ENCODE measurements at places on chromosomes 5 and 9. TPM values are rescaled to one million over a fixed set of nuclear protein-coding genes. Genes with fewer than 3 reads are reported as not detected.

GRCh38 chr5:149849966-149850910, 94.4 kb downstream of the PDE6A start:
- no peak for DNase-seq

GRCh38 chr5:87572090-87572489, 159.4 kb upstream of the CCNH start:
- DNase-seq: no peak

DNA sequence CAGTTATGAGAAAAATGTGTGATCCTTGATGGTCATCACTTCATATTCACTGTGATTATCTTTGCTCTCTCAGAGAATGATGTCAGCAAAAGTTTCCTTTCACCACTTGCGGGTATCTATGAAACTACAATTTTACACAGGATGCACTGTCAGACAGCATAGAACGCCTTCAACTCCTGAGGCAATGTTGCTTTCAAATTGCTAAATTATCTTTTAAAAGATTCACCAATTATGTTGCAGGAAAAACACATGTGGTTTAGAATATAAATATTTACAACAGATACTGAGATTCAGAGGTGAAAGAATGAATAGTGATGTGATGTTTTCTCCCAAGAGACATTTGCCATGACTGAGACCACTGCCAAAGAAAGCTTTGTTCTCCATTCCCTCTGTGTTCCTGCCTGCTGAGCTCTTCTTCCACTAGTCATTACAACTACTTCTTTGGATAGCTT, 879.8 kb upstream of the DMAC1 start:
- no peak for DNase-seq

- DNase-seq: no peak
Observed at GRCh38 chr5:129447968-129448367, 12.1 kb upstream of the ADAMTS19 start.

DNA sequence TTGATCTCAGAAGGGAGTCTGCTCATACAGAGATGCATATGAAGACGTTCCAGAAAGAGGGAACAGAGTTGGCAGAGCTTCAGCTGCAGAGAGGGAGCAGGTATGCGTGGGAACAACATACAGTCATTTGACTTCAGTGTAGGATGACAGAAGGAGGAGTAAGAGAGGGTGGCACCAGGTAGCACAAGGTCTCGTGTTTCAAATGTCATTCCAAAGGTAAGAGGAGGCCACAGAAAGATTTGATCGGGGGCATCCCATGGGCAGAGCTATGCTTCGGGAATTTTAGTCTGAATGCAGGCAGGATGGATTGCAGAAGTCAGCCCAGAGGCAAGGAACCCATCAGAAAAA, 367.1 kb downstream of the CDK5RAP2 start:
- no peak for DNase-seq

GRCh38 chr9:24552526-24553182, 7.0 kb upstream of the IZUMO3 start:
- no peak for DNase-seq

- DNase-seq: no peak
Observed at GRCh38 chr5:33032271-33033070, 321.4 kb downstream of the NPR3 start.

GRCh38 chr5:136674178-136674577, 308.8 kb upstream of the TRPC7 start:
- DNase-seq: no peak

DNA sequence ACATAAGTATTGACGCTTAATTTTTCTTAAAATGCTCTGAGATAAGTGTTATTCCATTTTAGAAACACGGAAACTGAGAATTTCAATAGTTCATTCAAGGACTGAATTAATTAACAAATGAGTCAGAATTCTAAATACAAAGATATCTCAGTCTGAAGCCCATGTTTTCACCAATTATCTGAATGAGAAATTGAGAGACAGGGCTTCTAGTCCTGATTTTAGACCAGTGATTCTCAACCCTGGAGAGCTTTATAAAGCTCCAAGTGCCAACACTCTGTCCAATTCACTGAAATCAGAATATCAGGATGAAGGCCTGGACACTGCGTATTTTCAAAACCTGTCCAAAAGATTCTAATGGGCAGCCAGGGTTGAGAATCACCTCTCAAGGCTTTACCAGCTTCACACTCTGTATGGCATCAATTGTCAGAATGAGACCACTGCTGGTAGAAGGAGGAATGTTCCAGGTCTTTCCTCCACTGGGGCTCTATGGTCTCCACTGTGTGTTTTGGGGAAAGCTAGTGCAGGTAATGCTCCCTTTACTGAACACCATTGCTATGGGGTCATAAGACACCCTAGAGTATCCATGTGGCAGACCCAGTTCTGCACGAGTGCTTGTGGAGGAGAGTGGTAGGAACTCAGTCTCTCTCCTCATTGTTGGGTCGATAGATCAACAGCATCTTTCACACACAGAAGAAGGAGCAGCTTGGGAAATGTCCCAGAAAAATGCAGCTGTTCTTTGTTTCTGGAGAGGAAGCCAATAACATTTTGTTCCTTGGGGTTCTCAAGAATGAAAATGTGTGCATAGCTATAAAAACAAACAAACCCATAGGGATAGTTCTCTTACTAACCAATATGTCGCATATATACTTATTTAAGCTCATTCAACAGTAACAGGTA, 99.7 kb upstream of the OSMR start:
- DNase-seq: no peak

GRCh38 chr5:77946381-77947040, 170.4 kb upstream of the TBCA start:
- no peak for DNase-seq

- no peak for DNase-seq
Observed at GRCh38 chr5:99004960-99005359, 76.2 kb upstream of the CHD1 start.

DNA sequence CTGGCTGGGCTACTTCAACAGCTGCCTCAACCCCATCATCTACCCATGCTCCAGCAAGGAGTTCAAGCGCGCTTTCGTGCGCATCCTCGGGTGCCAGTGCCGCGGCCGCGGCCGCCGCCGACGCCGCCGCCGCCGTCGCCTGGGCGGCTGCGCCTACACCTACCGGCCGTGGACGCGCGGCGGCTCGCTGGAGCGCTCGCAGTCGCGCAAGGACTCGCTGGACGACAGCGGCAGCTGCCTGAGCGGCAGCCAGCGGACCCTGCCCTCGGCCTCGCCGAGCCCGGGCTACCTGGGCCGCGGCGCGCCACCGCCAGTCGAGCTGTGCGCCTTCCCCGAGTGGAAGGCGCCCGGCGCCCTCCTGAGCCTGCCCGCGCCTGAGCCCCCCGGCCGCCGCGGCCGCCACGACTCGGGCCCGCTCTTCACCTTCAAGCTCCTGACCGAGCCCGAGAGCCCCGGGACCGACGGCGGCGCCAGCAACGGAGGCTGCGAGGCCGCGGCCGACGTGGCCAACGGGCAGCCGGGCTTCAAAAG, 36.9 kb upstream of the TTC1 start:
- DNase-seq: no peak

- no peak for DNase-seq
Observed at GRCh38 chr5:130331332-130331731, 427.1 kb downstream of the CHSY3 start.

GRCh38 chr9:30575691-30576090, 1808.8 kb upstream of the ACO1 start:
- no peak for DNase-seq

DNA sequence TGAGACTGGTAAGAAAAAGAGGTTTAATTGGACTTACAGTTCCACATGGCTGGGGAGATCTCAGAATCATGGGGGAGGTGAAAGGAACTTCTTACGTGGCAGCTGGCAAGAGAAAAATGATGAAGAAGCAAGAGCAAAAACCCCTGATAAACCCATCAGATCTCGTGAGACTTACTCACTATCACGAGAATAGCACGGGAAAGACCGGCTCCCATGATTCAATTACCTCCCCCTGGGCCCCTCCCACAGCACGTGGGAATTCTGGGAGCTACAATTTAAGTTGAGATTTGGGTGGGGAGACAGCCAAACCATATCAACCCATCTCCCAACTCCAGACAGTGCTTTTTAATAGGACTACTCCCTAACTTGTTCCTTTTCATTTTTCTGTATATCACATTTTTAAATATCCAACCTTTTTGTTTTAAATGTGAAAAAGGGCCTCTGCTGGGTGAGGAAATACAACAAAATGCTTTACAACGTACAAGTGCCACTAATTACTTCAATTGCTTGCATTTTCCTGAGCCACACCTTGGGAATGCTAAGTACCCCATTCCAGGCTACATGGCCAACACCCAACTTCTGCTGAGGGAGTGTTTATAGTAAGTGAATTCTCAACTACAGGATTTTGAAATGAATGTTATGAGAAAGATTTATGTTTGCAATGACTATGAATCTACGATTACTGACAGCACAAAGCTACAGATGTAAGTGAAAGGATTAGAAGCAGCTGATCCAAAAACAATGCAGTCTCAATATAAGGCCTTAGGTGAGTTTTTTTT, 294.1 kb upstream of the CD180 start:
- no peak for DNase-seq

DNA sequence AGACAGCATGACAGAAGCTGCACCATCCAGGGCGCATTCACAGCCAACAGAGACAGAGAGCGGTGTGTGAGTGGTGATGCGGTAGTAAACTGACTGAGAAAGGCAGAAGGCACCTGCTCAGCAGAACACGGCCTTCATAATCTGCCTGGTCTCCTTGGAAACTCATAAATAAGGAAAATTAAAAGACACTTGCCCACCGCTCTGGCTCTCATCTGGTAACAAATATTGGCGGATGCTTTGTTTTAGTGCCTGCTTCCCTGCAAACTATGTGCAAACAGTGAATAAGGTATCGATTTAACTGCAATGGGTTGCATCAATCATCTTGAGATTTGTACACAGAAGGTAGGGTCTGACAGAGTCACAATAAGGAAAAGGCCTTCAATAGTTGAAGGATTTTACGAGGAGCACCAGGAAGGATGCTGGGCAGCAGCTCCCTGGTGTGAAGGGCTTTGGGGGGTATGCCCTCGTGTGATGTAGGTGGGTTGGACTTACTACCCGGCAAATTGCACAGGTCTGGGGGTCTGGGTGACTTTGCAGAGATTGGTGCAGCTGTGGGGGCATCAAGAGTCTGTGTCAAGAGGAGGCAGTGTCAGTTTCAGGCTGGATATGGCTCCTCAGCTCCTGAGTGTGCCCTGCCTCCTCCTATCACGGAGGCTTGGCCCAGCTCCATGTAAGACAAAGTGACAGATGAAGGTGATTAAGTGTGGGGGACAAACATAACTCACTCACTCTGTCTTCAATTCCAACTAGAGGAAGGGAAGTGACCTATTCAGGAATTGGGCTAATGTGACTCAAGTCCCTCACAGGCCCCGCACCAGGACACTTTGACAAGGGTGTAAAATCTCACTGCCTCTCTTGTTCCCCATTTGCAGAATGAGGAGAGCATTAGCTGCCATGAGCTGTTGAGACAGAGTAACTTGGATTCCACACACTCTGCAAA, 166.7 kb downstream of the ICE1 start:
- no peak for DNase-seq

- peak; percentile 88 for DNase-seq
Observed at GRCh38 chr5:172733131-172733973, 37.6 kb downstream of the DUSP1 start.

- no peak for DNase-seq
Observed at GRCh38 chr5:136194576-136194975, 1.6 kb upstream of the SMIM32 start.

- DNase-seq: no peak
Observed at GRCh38 chr5:7714119-7714518, 136.8 kb downstream of the CFAP90 start.

DNA sequence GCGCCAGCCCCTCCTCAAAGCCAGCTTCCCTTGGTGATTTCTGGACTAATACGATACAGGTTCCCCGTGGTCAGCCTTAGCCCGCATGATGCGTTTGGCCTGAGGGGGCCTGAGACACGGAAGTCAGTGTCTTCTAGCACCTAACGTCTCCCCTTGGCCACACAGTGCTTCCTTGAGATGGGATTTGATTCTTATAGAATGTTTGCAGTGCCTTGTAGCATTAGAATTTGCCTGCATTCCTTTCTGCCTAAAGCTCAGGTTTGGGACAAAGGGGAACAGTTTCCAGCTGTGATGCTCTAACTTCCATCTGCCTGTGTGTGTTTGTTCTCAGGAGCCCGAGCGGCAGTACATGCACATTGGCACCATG, 34.4 kb downstream of the CFAP90 start:
- no peak for DNase-seq

DNA sequence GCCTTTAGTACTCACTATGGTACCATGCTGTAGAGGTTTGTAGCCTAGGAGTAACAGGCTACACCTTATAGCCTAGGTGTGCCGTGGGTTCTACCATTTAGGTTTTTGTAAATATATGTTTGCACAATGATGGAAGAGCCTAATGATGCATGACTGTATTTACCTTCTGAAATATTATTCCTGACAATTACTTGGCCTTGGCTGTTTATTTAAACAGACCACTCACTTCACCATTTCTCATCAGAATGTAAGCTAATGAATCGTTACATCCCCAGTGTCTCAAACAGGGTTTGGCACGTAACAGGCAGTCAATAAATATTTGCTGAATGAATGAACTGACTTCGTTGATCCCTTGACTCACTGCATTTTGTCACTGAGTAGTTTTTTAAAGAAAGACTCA, 93.1 kb downstream of the MED27 start:
- DNase-seq: no peak

- no peak for DNase-seq
Observed at GRCh38 chr9:7366121-7366520, 433.5 kb downstream of the DMAC1 start.

DNA sequence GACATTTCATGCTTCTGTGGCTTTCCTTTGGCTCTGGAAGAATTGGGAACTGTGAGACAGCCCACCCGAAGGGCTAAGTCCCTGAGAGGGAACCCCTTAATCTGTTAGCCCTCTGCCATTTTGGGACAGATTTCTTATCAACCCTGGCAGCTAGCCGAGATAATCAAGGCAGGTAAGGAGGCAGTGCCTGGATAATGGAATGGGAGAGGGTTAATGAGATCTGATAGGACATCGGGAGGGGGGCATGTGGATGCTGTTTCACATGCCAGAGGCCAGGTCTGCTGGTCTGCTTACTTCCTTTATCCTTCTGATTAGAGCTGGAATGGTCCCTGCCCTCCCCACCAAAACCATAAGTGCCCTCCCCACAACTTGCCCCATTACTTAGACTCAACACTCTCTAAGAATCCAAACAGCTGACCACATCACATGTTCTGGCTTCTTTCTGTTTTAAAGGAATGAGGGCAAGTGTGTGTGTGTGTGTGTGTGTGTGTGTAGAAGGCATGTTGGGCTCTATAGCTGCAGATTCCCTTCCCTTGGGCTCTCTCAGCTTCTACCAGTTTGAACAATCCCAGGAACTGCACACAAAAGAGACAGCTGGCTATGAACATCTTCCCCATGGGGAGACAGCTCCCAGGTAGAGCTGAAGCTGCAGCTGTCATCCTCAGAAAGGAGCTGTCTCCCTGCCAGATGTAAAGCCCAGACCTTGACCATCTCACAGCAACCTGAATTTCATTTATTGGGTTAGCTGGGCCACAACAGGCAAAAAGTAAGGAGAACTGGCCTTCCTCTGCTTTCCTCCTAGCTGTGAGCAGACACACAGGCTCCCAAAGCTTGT, 221.3 kb downstream of the PIK3R1 start:
- DNase-seq: no peak

- DNase-seq: no peak
Observed at GRCh38 chr5:54080831-54081230, 229.5 kb downstream of the ARL15 start.

The CYLC2 gene
- total RNA-seq: not detected

The PCDHGB7 gene
- 11.7 TPM for total RNA-seq

The MCIDAS gene
- 2.7 TPM for total RNA-seq

The MARVELD2 gene
- 32.4 TPM for total RNA-seq

The CLTA gene
- 170 TPM for total RNA-seq

The BSPRY gene
- total RNA-seq: 10.2 TPM

The SLC23A1 gene
- 0.65 TPM for total RNA-seq

The ADRA1B gene
- 0.23 TPM for total RNA-seq

The SPINK7 gene
- total RNA-seq: not detected

The AQP7 gene
- 8.3 TPM for total RNA-seq

The DNAI1 gene
- total RNA-seq: not detected

The LMAN2 gene
- total RNA-seq: 129 TPM

Data from ureter (tissue), 1 donor.